T-cell (primary cell): ENCODE measurements at places on chromosomes 16 and 17. TPM values are rescaled to one million over a fixed set of nuclear protein-coding genes. Genes with fewer than 3 reads are reported as not detected.

OSGIN1 gene
- 0.41 TPM for total RNA-seq

ITGAL gene
- 518 TPM for total RNA-seq

SCARF1 gene
- 1.6 TPM for total RNA-seq

NEUROD2 gene
- not detected for total RNA-seq

KRT40 gene
- not detected for total RNA-seq

CTRB1 gene
- not detected for total RNA-seq

CNTD1 gene
- total RNA-seq, result not detected

C16orf86 gene
- total RNA-seq, result 2.6 TPM

TMC8 gene
- 507 TPM for total RNA-seq

RRAD gene
- 0.28 TPM for total RNA-seq

TMEM235 gene
- not detected for total RNA-seq

MLX gene
- total RNA-seq, result 62.8 TPM

MAF gene
- 80.6 TPM for total RNA-seq

SRL gene
- total RNA-seq, result not detected

OR1F1 gene
- not detected for total RNA-seq

ITGA2B gene
- 0.99 TPM for total RNA-seq

DYNLRB2 gene
- not detected for total RNA-seq

PIMREG gene
- total RNA-seq, result 0.79 TPM

IQCK gene
- total RNA-seq, result 2.1 TPM

ZNF646 gene
- 21.1 TPM for total RNA-seq

PYY gene
- total RNA-seq, result not detected

GAS2L2 gene
- 0.20 TPM for total RNA-seq

KCNH6 gene
- total RNA-seq, result not detected

EXOSC6 gene
- total RNA-seq, result 35.7 TPM

CCL4L2 gene
- 1.2 TPM for total RNA-seq

DHX40 gene
- 50.8 TPM for total RNA-seq

TEX19 gene
- not detected for total RNA-seq

ZFP3 gene
- 3.3 TPM for total RNA-seq

PRSS21 gene
- 4.5 TPM for total RNA-seq

STAC2 gene
- total RNA-seq, result not detected

TERF2IP gene
- 95.8 TPM for total RNA-seq

RNF222 gene
- 0.09 TPM for total RNA-seq

FGF11 gene
- total RNA-seq, result 2.5 TPM

IRX5 gene
- total RNA-seq, result not detected

PRSS33 gene
- not detected for total RNA-seq

ARHGDIG gene
- 1.6 TPM for total RNA-seq

HOXB3 gene
- total RNA-seq, result 3.5 TPM

LRRC46 gene
- total RNA-seq, result 0.20 TPM

RPTOR gene
- 59.4 TPM for total RNA-seq

SEPTIN12 gene
- not detected for total RNA-seq

LGALS9C gene
- not detected for total RNA-seq

CYGB gene
- 0.76 TPM for total RNA-seq

HIGD1B gene
- total RNA-seq, result not detected

NPIPB9 gene
- total RNA-seq, result 3.9 TPM

SPG7 gene
- total RNA-seq, result 197 TPM

NMT1 gene
- 139 TPM for total RNA-seq

NAA60 gene
- 55.6 TPM for total RNA-seq

CACNG1 gene
- not detected for total RNA-seq
